ENCODE measurements at places on chromosomes 5 and 9. TPM values are rescaled to one million over a fixed set of nuclear protein-coding genes. Genes with fewer than 3 reads are reported as not detected.

GRCh38 chr9:125902831-125903512 lies 155.8 kb downstream of the PBX3 start:
- DNase-seq: no peak

GRCh38 chr5:177607115-177607451 lies 7.2 kb downstream of the B4GALT7 start:
- no peak for DNase-seq

DNA sequence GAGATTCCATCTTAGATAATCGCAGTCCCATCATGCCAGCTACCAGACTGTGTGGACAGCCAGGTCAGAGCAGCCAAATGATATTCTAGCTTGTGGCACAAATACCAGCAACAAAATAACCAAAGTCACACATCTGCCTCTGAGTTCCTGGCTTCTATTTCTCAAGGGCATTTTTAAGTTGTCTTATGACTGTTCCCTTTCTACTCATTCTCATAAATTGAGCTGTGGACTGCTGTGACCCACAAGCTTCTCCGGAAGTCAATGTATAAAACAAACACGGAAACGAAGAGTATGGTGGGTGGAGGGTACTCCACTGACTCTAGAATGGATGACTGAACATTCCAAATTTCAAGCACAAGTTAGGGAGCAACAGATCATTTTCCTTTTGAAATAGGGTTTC lies 43.9 kb downstream of the PDCD1LG2 start:
- DNase-seq: no peak

DNA sequence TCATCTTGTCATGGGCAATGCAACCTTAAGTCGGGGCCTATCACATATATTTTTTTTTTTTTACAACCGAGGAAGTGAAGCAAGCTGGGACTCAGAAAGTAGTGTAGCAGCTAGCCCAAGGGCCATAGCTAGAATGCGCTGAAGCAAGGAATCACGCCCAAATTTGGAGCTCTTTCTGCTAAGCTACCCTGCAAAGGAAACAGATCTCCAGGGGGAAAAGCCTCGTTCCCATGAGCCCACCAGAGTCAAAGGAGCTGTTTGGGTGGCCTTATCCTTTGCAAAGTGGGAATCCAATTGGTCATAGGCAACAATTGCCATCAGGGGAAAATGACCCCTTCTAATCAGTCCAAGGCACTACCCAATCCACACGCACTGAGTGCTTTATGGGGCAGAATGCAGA lies 390.4 kb downstream of the EBF1 start:
- DNase-seq: no peak

Gene PCDHGA5
- total RNA-seq: 0.18 TPM

Gene TARS1
- 333 TPM for total RNA-seq

DNA sequence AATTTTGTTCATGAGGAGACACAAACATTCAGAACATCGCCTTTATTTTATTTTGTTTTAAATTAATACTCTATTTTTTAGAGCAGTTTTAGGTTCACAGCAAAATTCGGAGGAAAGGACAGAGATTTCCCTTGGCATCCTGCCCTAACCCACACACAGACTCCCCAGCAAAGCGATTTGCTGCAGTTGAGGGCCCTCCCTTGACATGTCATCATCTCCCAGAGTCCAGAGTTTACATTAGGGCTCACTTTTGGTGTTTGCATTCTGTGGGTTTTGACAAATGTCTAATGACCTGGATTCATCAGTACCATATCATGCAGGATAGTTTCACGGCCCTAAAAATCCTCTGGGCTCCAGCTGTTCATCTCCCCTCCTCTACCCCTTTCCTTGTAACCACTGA lies 33.6 kb upstream of the COL5A1 start:
- DNase-seq: no peak

GRCh38 chr5:96175090-96175489 lies 213.4 kb upstream of the ELL2 start:
- DNase-seq: no peak

GRCh38 chr5:126744836-126745235 lies 32.1 kb upstream of the LMNB1 start:
- DNase-seq: no peak

GRCh38 chr5:109177227-109177626 lies 232.5 kb downstream of the PJA2 start:
- no peak for DNase-seq

- DNase-seq: no peak
These were observed 53.6 kb downstream of the IRF1 start for GRCh38 chr5:132436936-132437335.

- no peak for DNase-seq
These were observed 68.4 kb downstream of the CAST start for GRCh38 chr5:96730586-96730985.

Gene C9orf152
- not detected for total RNA-seq

GRCh38 chr9:31005086-31005665 lies 1379.3 kb upstream of the ACO1 start:
- no peak for DNase-seq

Gene PCDHB4
- not detected for total RNA-seq

DNA sequence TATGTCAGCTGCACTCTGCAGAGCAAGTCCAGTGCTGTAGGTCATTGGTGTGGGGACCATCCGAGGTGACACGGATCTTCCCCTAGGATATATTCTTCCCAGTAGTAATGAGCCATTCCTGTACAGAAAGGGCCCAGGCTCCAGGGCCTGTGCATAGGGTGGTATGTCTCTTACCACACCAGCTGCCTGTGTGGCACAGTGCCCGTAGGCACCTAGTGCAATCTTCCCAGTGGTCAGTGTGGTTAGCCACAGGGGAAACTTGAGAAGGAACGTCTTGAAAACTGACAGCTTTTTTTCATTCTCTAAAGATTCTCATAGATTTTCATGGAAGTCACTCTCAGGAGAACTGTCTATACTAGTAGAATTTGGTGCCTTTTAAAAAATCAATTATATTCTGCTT lies 39.8 kb downstream of the CYSTM1 start:
- DNase-seq: no peak

Data from K562 (cell line).